ENCODE measurements at places on chromosomes 7 and 10.

DNA sequence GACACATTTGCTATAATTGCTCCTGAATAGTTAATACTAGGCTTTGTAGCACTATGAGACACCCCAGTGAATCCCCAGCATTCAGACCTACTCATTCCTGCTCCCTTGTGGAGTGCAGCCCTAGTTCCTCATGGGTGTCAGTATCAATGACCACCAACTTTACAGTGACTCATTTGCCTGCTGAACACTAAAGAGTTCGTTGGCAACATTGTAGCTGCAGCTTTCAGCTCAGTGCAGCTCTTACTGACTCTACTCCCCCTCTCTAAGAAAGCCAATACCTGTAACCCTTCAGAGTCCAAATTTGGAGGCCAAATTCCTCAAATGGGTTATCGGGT lies 127.1 kb upstream of the MTPN start:
- no peak for DNase-seq

DNA sequence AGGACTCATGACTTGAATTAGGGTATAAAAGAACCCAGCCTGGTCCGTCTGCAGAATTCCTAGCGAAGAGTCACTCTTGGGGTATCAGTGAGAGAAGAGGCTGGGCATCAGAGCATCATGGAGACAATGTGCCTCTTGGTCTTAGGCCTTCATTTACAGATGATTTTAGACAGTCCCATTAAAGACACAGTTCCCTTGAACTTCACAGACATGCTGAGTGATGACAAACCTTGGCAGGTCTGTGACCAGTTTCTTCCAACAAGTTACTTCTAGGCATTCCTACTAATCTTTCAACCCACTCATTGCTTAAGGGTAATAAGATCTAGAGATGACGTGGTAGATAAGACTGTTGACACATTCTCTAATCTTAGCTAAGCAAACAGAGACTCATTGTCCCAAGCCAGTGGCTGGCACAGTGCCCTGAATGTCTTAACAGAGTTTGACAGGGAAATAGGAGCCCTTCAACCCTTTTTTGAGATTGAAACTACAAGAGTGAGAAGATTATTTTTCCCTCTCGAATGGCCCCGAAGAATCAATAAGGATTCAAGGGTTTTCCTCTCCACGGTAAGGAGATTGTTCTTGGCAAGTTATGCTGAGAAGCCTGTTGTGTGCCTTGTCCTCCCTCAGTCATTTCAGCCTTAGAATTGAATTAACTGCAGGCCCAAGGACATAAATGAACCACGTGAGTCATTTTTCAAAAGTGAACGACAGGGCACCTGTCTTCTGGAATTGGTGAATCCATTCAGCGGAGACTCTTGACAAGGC lies 281.1 kb downstream of the CCDC3 start:
- DNase-seq, result no peak

DNA sequence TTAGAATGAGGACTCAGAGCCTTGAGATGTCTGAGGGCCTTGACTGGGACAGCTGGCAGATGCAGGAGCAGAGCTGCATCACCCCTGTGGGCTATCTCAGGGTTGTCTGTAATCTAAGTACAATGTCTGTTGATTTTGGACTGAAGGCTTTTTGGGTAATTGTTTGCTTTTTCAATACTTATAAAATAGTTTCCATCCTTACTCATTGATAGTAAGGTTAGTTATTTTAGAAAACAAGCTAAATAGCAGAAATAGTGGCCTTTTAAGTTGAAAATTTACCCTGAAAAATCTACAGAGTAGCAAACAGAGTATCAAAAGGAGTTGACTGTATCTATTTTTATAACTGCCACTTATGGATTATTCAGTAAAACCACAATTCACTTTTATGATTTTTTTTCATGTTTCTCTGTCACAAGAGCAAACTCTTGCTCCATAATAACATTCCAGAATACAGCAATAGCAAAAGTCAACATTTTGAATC lies 179.7 kb downstream of the CFTR start:
- DNase-seq, result no peak

DNA sequence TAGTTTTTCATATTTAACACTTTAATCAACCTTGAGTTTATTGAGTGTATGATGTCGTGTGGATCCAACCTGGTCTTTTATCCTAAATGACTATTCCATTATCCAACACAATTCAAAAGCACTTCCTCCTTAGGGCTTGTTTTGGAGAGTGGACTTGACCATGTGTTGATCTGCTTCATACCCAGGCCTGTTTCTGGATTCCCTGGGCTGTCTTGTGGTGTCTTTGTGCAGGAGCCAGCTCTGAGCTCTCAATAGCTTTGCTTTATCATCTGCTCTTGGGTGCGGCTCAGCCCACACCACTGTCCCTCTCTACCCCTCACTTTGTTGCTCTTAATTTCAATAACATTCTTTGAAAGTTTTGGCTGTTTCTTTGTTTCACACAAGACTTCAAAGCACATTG lies 70.9 kb upstream of the CHST15 start:
- DNase-seq, result no peak

DNA sequence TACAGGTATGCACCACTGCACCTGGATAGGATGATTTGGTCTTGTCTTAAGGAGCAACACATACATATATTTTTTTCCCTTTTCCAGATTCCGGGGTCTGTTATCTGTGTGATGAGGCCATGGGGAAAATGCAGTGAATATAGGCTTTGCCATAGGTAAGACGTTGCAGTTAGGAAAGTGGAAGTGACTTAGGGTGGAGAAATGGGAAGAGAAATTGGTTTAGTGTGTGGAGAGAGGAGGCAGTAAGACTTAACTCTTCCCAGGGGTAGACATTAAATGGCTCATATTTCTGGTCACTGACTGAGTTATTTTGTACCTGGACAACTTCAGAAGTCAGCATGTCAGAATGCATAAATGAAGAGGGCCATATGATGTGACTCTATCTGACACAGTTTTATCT lies 66.7 kb downstream of the PFKFB3 start:
- DNase-seq, result no peak

GRCh38 chr7:83060218-83060617 lies 102.5 kb downstream of the PCLO start:
- no peak for DNase-seq

DNA sequence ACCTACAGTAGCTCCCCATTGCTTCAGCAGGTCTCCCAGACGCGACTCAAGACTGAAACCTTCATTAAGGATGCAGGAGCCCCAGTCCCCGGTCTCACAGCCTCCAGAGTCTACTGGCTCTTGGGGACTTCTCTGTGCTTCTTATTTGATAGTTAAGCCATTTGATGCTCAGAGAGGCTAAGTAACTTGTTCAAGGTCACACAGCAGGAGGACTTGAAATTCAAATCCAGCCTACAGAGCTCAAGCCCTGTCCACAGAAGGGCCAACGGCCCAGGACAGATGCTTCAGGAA lies 21.2 kb upstream of the ZMIZ1 start:
- no peak for DNase-seq

GRCh38 chr7:90266808-90267207 lies 21.8 kb downstream of the CFAP69 start:
- DNase-seq, result no peak

- DNase-seq, result no peak
Measured at GRCh38 chr10:5532307-5532605, 7.5 kb downstream of the CALML3 start.

GRCh38 chr10:132987671-132988571 lies 45.6 kb upstream of the CFAP46 start:
- DNase-seq, result no peak

DNA sequence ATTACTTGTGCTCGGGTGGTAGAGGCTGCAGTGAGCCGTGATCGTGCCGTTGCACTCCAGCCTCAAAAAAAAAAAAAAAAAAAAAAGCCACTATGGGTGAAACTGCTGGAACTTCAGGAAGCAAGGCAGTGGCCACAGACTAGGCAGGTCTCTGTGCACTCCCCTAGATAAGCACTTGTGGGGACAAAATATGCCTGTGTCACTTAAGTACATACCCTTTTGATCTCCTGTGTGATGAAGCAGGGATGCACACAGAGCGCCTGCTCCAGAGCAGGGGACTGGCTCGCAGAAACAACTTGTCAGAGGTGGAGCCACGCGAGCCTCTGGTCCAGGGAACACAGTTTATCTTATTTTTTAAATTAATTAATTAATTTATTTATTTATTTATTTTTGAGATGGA lies 42.9 kb upstream of the PSAP start:
- no peak for DNase-seq

GRCh38 chr7:143391462-143392404 lies 10.6 kb downstream of the ZYX start:
- DNase-seq, result no peak

DNA sequence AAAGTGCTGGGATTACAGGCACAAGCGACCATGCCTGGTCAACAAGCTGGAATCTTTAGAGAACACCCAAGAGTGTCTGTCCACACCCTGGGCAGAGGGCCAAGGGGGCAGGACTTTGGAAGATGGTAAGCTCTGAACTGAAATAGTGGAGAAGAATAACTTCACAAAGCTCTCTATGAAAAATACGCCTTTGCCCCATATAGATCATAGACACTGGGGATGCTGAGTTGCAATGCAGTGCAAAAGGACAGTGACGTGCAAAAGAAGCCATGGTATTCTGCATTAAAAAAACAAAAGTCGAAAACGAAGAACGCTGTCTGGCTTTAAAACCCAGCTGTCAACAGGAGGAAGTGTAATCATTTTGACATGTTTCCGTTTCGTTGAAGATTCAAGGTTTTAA lies 353.6 kb downstream of the CALN1 start:
- no peak for DNase-seq

DNA sequence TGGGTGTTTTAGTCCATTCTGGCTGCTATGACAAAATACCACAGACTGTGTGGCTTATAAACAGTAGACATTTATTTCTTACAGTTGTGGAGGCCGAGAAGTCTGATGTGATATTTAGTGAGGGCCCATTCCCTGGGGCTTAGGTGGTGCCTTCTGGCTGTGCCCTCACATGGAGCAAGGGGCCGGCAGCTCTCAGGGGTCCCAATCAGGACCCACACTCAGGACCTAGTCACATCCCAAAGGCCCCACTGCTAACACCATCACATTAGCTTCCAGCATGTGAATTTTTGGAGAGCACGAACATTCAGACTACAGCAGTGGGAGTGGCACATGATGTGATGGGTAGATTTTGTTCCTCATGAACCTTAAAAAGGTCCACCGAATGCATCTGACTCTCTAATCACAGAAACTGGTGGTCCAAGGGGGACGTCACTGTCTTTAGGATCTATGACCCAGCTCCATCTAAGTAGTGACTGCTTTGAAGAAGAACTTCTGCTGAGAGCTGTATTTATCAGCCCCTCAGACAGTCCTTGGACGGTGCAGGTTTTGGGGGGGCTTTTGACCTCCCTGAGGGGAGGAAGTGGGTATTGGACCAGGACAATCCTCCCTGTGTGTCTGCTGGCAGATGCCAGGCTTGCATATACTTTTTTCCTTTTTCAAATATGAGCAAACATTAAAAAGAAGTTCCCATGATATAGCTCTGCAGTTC lies 154.5 kb upstream of the ZNF32 start:
- DNase-seq, result no peak
